ENCODE measurements at places on chromosomes 3 and 15. TPM values are rescaled to one million over a fixed set of nuclear protein-coding genes. Genes with fewer than 3 reads are reported as not detected.

Gene CLEC3B
- 131 TPM for polyA plus RNA-seq

Gene CHRFAM7A
- polyA plus RNA-seq: 2.2 TPM

Gene SCAMP5
- polyA plus RNA-seq: 3.2 TPM

Gene IMPG2
- polyA plus RNA-seq: 0.46 TPM

Gene CACNA1D
- polyA plus RNA-seq: 2.4 TPM

GRCh38 chr3:44240061-44240460 lies 1.6 kb upstream of the TOPAZ1 start:
- no peak for DNase-seq

GRCh38 chr15:96693515-96693914 lies 363.0 kb downstream of the NR2F2 start:
- DNase-seq: no peak

GRCh38 chr15:68230157-68231100 lies 901 bp upstream of the CLN6 start:
- DNase-seq: no peak

DNA sequence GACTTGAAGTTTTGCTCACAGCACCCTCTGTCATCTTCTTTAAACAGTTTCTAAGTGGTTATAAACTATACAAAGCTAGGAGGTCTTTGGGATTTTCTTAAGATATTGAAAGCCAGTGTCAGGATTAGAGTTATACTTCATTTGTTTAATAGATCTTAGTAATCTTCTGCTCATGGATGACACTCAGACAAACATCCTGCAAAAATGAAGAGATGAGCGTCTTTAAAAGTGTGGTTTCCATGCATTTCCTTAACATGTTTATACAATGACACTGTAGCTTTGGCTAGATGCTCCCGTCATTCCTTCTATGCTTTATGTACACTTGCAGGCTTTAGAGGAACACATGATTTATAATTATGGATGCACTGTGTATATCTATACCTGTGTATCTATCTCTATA lies 182.2 kb downstream of the NAALADL2 start:
- DNase-seq: no peak

DNA sequence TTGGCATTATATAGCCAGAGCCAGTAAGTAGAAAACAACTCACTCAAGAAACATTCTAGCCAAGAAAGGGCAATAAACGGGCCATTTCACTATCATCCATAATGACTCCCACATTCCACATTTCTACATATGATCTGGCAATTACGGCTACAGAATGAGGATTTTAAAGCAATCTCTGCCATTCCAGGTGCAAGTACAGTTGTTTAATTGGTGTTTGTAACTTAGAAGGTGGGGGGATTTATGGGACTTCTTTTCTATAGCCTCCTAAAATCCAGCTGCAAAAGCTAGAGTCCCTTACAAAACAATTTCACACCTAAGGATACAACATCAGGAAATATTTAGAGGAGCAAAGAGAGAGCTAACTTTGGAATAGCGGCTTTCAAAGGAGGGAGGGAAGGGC lies 295.4 kb upstream of the RORA start:
- no peak for DNase-seq

DNA sequence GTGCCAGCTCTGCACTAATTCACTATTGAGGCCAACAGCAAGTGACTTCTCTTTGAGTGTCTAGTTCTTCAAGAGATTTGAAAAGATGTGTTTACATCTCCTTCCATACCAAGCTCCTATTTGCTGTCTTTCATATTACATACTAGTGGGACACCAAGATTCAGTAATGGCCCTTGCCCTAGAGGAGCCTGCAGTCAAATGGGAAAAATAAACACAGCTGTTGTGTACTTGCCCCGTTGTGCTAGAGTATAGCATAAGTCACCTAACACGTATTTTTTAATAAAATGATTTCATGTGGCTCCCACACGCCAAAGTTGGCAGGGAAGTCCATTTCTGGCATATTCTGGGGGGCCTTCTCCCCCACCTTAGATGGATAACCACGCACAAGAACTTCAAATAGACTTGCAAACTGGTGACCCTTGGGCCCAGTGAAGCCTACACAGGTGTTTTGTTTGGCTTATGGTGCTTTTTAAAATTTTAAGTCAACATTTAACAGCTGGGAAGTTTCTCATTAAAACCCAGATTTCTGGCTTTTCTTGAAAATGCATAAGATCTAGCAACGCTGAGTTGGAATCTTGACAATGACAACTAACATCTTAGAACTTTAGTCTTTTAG lies 95.3 kb upstream of the LPP start:
- DNase-seq: no peak

DNA sequence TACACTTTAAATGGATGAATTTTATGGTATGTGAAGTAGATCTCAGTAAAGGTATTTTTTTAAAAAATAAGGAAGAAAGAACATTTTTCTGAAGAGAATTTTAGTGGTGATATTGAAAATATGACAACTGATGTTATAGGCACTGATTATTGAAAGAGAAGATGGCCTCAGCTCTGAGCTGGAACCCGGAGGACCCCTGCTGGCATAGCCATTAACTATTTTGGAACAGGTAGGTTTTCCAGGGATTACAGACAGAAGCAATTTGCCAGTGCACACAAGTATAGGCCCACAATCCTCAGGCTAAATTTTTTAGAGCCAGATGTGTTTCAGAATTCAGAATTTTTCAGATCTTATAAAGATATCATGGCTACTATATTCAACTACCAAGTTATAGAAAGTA lies 315.9 kb upstream of the GPR149 start:
- no peak for DNase-seq

DNA sequence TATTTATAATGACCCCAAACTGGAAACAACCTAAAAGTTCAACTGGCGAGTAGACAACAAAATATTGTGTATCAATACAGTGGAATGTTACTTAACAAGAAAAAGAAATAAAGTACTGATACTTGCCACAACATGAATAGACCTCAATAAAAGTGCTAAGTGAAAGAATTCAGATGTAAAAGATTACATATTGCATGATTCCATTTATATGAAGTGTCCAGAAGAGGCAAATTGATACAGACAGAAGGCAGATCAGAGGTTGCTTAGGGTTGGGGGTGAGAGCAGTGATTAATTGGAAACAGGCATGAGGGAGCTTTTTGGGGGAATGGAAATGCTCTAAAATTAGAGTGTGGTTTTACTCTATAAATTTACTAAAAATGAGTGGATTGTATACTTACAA lies 183.3 kb downstream of the SATB1 start:
- DNase-seq: no peak

GRCh38 chr3:55815262-55815661 lies 328.2 kb upstream of the WNT5A start:
- no peak for DNase-seq

DNA sequence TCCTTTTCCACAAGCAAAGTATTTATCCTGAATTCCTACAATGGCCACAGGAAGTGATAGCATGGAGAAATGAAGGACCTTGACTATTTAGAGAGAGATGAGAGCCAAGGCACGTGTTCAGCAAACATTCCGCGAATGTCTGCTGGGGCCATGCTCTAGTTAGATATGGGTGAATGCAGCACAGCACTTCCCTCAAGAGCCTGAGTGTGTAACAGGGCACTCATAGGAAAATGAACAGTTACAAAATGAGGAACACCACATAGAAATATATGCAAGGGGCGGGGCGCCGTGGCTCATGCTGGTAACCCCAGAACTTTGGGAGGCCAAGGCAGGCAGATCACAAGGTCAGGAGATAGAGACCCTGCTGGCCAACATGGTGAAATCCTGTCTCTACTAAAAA lies 406.9 kb downstream of the NR2F2 start:
- no peak for DNase-seq

DNA sequence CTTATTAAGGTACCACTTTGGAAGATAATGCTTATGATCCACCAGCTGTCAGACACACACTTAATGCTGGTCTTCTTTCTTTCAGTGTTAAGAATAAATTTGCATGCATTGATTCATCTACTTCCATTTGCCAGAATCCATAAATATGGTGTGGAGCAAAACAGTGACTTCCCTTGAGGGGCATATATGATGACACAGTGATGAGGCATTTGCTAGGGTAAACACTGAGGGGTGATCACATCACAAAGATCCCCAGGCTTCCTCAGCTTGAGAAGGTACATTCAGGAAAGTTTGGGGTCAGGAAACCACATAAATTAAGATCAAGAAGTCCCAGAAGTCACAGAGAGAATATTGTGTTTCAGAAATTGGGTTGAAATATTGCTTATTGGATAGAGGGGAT lies 9.9 kb upstream of the ZBED2 start:
- DNase-seq: no peak

DNA sequence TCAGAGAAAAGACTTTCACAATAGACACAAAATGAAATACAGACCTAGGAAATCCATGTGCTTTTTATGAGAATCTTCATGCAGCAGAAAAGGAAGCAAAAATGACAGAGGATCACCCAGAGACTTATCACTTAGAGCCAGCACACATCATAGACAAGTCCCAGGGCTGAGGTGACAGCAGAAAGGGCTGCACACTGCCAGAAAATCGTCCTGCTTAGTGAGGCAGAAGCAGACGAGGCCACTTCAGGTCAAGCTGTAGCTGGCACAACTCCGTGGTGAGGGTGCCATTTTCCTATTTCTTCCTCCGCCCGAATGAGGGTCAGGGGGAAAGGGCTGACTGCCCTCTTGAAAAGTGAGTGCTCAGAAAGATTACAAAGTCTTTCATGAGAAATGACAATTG lies 95.9 kb upstream of the TNIK start:
- no peak for DNase-seq

Data from muscle of leg (tissue), 16 donors.